ENCODE measurements at places on chromosomes 11 and 22.

GRCh38 chr11:111843661-111844060 is 27.7 kb downstream of the ALG9 start:
- no peak overlapping the region for H3K27ac ChIP-seq
- H3K4me1 ChIP-seq = no peaks in the 10 kb centered on the region
- no peak overlapping the region for H3K4me3 ChIP-seq
- DNase-seq = no peak
- H3K27me3 ChIP-seq = no peaks in the 10 kb centered on the region
- peaks cover 72% of the 10 kb centered on the region for H3K36me3 ChIP-seq

- H3K27me3 ChIP-seq = no peaks in the 10 kb centered on the region
- H3K27ac ChIP-seq = peak overlapping the region; percentile 95
- H3K4me3 ChIP-seq = peak overlapping the region; percentile 17
- no peak for DNase-seq
- H3K36me3 ChIP-seq = peaks cover 43% of the 10 kb centered on the region
- H3K4me1 ChIP-seq = peaks cover 100% of the 10 kb centered on the region
Observed at GRCh38 chr22:36331912-36332622, 55.7 kb downstream of the MYH9 start.

GRCh38 chr22:22978637-22979036 is 91.0 kb downstream of the IGLL5 start:
- no peak for DNase-seq
- no peak overlapping the region for H3K4me3 ChIP-seq
- no peaks in the 10 kb centered on the region for H3K36me3 ChIP-seq
- H3K4me1 ChIP-seq = no peaks in the 10 kb centered on the region
- H3K27ac ChIP-seq = no peak overlapping the region

DNA sequence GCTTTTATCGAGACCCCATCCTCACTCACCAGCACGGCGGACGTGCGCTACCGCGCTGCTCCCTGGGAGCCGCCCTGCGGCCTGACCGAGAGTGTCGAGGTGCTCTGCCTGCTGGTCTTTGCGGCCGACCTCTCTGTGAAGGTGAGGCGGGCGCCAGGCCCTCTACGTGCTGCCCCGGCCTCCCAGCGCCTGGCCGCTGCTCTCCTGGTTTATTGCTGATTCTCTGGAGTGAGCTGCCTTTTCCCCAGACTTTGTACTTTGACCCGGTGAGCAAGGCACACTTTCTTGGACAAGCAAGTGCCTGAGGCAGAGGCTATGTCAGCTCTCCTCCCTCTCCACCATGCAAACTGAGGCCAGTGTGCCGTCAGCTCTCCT is 6.5 kb downstream of the TPCN2 start:
- peaks cover 51% of the 10 kb centered on the region for H3K36me3 ChIP-seq
- H3K27ac ChIP-seq = no peak overlapping the region
- peaks cover 46% of the 10 kb centered on the region for H3K4me1 ChIP-seq
- H3K4me3 ChIP-seq = no peak overlapping the region

GRCh38 chr11:102010776-102011494 is 36.3 kb upstream of the CFAP300 start:
- no peak overlapping the region for H3K27ac ChIP-seq
- H3K4me3 ChIP-seq = no peak overlapping the region
- H3K27me3 ChIP-seq = no peaks in the 10 kb centered on the region
- no peak for DNase-seq

DNA sequence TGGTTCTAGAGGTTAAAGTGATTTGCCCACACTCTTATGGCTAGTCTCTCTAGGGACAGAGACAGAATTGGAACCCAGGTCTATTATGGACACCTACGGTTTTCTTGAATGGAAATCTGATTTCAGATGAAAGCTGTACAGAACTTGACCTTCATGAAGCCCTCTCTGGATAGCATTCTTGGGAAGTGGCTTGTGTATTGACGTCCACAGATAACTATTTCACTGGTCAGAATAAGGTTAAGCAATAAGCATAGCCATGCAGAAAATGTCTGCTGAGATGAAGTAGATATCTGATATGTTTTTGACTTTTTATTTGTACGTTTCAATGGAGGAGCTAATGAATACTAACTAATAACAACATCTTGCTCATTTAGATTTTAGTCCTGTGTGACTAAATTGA is 1.1 kb downstream of the TLCD5 start:
- DNase-seq = no peak
- H3K4me1 ChIP-seq = peaks cover 34% of the 10 kb centered on the region
- H3K4me3 ChIP-seq = peak overlapping the region; percentile 77

- no peaks in the 10 kb centered on the region for H3K27me3 ChIP-seq
- H3K27ac ChIP-seq = no peak overlapping the region
- H3K4me3 ChIP-seq = no peak overlapping the region
- H3K36me3 ChIP-seq = no peaks in the 10 kb centered on the region
- no peak for DNase-seq
Observed at GRCh38 chr11:79419120-79419519, 21.7 kb downstream of the TENM4 start.

GRCh38 chr11:78504181-78504580 is 70.5 kb downstream of the NARS2 start:
- DNase-seq = no peak
- no peaks in the 10 kb centered on the region for H3K36me3 ChIP-seq
- H3K27me3 ChIP-seq = no peaks in the 10 kb centered on the region
- no peaks in the 10 kb centered on the region for H3K4me1 ChIP-seq
- H3K27ac ChIP-seq = no peak overlapping the region

DNA sequence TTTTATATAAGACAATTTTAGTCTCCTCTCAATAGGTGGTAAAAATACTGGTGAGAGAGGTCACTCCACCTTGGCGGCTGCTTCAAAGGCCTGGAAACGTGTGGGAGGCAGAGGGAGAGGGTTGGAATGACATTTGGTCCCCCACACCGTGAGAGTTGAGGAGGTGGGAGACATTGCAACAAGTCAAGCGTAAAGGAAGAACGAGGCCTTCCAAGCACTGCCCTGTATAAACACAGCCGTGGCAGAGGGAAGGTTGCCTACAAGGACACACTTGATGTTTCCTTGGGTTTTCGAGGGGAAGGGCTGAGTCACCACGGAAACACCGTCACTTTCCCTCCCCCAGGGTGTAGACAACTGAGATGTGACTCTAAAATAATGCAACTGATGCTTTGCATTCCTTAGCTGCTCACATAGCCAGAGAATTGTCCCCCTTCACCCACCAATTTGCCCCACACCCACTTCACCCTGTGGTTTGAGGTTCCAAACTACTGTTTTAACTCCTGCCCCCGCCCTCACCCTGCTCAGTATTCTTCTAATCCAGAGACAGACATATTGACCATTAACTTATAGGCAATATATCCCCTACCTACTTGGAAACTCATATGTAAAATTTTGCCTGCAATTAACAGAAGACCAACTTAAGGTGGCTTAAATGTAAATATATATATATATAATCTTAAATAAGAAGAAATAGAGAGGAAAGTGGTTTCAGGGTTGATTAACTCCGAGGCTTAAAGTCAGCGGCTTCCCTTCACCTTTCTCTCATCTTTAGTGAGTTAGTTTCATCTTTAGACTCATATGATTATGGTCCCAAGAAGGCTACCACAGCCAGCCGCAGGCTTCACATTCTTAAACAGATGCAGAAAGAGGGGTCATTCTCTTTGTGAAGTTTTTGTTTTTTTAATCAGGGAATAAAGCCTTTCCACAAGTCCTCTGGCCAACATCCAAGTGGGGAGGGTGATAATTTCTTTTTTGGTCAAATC is 54.1 kb upstream of the BDNF start:
- H3K4me1 ChIP-seq = no peaks in the 10 kb centered on the region
- no peaks in the 10 kb centered on the region for H3K27me3 ChIP-seq
- no peaks in the 10 kb centered on the region for H3K36me3 ChIP-seq
- H3K4me3 ChIP-seq = no peak overlapping the region

- no peak overlapping the region for H3K27ac ChIP-seq
- peaks cover 91% of the 10 kb centered on the region for H3K36me3 ChIP-seq
- H3K4me1 ChIP-seq = no peaks in the 10 kb centered on the region
- no peak overlapping the region for H3K4me3 ChIP-seq
- H3K27me3 ChIP-seq = no peaks in the 10 kb centered on the region
Observed at GRCh38 chr22:31695423-31695822, 33.4 kb upstream of the PISD start.

- no peaks in the 10 kb centered on the region for H3K36me3 ChIP-seq
- DNase-seq = no peak
- no peak overlapping the region for H3K4me3 ChIP-seq
Observed at GRCh38 chr22:48884324-48884723, 943.3 kb downstream of the BRD1 start.

GRCh38 chr22:37500745-37501609 is 14.8 kb upstream of the MFNG start:
- no peak for DNase-seq
- peaks cover 70% of the 10 kb centered on the region for H3K27me3 ChIP-seq
- peaks cover 26% of the 10 kb centered on the region for H3K36me3 ChIP-seq
- H3K4me1 ChIP-seq = peaks cover 48% of the 10 kb centered on the region
- no peak overlapping the region for H3K4me3 ChIP-seq

GRCh38 chr11:69554849-69555248 is 73.4 kb downstream of the LINC01488 start:
- no peak overlapping the region for H3K4me3 ChIP-seq
- H3K27me3 ChIP-seq = no peaks in the 10 kb centered on the region
- DNase-seq = no peak

DNA sequence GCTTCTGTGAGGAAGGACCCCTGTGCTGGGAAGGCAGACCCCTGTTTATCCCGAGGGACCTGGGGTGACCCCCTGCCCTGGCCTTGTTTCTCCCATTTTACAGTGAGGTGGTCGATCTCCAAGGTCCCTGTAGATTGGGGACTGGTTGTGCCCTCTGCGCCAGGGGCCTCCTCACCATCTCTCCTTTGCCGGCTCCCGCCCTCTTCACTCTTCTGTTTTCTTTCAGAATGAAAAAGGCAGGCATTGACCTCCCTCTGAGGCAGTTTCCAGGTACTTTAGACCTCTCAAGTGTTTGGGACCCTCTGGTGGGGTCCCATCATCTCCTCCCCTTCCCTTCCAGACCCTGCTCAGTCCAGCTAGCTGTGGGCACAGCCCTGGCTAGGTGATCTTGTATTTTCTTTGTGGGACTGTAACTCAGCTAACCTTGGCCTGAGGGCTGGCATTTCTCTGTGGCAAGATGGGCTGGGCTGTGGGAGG is 1.5 kb downstream of the SERPINH1 start:
- H3K27ac ChIP-seq = peak overlapping the region; percentile 100
- H3K27me3 ChIP-seq = no peaks in the 10 kb centered on the region
- DNase-seq = no peak
- peaks cover 92% of the 10 kb centered on the region for H3K4me1 ChIP-seq
- H3K36me3 ChIP-seq = peaks cover 36% of the 10 kb centered on the region

GRCh38 chr11:19727246-19727645 is 14.6 kb downstream of the NAV2 start:
- H3K4me3 ChIP-seq = no peak overlapping the region
- peak overlapping the region; percentile 83 for H3K27ac ChIP-seq
- H3K36me3 ChIP-seq = no peaks in the 10 kb centered on the region
- DNase-seq = no peak
- peaks cover 96% of the 10 kb centered on the region for H3K4me1 ChIP-seq
- no peaks in the 10 kb centered on the region for H3K27me3 ChIP-seq

DNA sequence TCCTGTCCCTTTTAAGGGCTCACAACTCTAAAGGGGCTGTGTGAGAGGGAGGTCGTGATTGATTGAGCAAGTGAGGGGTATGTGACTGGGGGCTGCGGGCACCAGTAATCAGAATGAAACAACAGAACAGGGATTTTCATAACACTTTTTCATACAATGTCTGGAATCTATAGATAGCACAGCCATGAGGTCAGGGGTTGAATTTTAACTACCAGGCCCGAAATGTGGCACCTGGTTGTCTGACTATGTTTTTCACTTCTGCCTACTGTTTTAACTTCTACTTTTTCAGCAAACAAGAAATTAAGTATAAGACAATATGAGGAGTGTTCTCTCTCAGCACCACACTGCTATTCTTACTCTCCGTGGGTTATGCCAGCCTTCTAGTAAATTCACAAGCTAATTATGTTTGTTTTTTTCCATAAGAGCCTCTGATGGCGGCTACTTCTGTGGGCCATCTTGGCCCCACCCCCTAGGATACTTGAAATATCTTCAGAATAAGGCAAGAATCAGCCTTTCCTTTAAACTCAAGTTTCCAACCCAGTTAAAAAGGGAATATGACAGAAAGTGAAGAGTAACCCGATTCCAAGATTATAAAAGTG is 552.8 kb upstream of the CHORDC1 start:
- H3K27ac ChIP-seq = no peak overlapping the region
- H3K27me3 ChIP-seq = no peaks in the 10 kb centered on the region
- no peak overlapping the region for H3K4me3 ChIP-seq
- no peak for DNase-seq

DNA sequence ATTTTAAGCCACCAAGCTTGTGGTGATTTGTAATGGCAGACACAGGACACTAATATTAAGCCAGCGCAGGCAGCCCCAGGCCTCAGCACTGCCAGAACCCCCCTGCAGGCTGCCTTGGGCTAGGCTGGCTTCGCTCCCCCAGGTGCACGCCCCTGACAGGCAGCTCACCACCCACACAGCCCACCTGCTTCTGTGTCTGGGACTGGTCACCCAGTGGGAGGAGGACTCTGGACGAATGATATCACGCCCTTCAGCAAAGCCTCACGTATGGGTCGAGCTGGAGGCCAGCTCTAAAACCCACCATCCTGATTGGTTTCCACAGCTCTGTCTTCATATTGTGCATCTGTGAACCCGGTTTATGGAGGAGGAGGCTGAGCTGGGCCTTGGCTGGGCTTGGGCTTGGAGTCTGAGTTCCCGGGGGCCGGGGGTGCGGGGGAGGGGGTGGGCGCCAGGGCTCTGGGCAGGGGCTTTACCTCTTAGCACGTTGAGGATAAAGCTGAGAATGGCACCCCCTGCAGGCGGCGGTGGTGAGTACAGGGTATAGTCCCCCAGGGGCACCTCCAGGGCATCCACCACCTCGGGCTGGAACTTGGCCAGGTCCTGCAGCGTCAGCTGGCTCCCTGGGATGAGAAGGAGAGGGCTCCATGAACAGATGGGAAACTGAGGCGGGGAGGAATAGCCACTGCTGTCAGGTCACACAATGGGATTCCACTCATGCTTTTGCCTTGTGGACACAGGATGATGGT is 13.8 kb downstream of the GGT5 start:
- no peaks in the 10 kb centered on the region for H3K27me3 ChIP-seq
- H3K36me3 ChIP-seq = peaks cover 8% of the 10 kb centered on the region
- H3K4me1 ChIP-seq = no peaks in the 10 kb centered on the region

DNA sequence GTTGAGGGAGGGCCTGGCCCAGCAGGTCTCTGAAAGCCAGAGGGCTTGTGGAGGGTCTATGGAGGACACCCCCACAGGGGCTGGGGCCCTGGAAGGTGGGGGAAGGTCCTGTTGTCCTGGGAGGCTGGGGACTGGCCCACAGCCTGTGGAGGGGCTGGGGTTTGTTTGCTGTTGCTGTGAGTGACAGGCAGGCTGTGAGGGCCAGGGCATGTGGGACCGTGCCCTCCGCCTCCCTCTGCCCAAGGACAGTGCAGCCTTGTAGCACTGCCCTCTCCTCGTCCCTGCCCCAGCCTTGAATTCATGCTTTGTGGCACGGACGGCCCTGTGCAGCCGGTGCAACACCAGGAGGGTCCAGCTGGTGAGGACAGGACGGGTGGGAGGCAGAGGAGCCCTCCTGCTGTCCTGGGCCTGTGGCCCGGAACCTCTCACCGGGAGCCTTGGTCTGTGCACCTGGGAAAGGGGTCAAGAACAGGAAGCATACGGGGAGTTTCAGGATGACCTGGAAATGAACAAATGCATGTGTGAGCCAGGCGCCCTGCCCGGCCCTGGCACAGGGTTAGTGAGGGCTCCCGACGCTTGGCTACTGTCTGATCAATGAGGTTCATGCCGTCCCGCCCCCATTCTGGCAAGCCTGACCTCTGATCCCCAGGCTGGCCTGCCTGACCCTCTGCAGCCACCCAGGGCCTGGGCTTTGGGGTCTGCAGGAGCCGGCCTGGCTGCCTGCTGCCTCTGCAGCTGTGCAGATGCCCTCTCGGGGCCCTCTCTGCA is 37.4 kb upstream of the PRODH start:
- peaks cover 37% of the 10 kb centered on the region for H3K27me3 ChIP-seq
- no peak overlapping the region for H3K27ac ChIP-seq
- no peaks in the 10 kb centered on the region for H3K36me3 ChIP-seq
- peaks cover 16% of the 10 kb centered on the region for H3K4me1 ChIP-seq

Measured in esophagus muscularis mucosa (tissue), 4 donors.